ENCODE measurements at places on chromosomes 5 and 9. TPM values are rescaled to one million over a fixed set of nuclear protein-coding genes. Genes with fewer than 3 reads are reported as not detected.

- no peak for DNase-seq
Observed at GRCh38 chr9:92846662-92847145, 31.1 kb downstream of the ZNF484 start.

DNA sequence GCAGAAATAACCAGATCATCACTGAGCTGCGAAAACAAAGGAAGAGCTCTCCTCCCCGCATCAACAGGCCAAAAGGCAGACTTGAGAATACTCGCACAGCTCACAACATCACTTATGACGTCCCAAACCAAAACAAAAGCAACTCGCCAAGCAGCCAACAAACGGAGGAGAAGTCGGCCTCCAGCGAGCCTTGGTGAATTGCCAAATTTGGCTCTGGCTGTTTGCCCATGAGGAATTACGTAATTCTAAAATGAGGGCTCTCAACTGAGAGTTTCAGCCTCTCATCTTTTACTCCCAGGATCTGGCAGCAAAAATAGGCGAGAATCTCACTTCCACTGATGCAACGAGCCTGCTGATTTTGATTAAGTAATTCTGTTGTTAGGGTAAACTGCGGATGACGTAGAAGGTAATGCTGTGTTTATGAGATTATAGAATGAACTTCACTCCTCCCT, 51.7 kb upstream of the SEMA6A start:
- DNase-seq, result peak; percentile 69

GRCh38 chr9:137720571-137721110, 101.8 kb downstream of the EHMT1 start:
- DNase-seq, result no peak

TIMD4 gene
- 1.5 TPM for total RNA-seq

DNA sequence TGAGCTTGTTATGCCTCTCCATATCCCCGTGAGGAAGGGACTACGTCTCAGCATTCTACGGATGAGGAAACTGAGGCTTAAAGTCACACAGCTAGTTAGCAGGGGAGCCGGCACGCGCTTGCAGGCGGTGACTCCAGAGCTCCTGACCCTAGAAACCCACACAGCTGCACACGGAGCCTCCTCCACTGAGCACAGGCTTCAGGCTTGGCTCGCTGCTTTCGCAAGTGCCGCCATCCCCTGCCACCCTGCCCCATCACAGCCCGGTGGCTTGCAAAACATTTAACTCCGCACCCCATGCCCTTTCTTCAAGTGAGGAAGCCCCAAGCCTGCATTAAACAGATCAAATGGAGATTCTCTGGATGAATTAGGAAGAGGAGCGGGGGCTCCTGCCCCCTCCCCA, 138.3 kb downstream of the HSD17B3 start:
- DNase-seq, result no peak
